Colonic mucosa (tissue), 4 donors: ENCODE measurements at places on chromosomes 1 and 21. TPM values are rescaled to one million over a fixed set of nuclear protein-coding genes. Genes with fewer than 3 reads are reported as not detected.

DNA sequence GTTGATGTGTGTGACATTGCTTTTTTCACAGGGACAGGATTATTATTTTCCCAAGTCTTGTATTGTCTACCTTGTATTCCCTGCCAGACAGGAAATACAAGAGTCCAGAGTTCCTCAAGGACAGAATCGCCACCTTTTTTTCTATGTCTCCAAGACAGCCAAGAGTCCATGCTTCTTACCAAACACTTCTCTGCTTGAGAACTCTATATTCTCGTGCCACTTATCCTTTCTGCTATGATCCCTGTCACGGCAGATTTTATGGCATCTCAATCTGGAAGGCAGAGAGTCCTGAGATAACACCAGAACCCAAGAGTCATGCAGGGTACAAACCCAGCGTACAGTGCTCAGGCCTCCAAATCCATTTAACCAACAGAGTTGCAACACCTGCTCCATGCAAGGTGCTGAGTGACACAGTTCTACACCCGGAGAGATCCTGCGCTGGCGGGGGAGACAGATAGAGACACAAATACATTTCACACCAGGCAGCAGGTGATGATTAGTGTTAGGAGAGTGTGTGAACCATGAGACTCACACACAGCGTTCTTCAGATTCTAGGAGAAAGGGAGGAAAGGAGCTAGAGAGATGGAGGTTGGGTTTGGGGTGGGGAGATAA is 107.6 kb downstream of the NAV1 start:
- DNase-seq, result no peak

- no peak for DNase-seq
Measured at GRCh38 chr1:1082776-1083415, 8.8 kb upstream of the RNF223 start.

DNA sequence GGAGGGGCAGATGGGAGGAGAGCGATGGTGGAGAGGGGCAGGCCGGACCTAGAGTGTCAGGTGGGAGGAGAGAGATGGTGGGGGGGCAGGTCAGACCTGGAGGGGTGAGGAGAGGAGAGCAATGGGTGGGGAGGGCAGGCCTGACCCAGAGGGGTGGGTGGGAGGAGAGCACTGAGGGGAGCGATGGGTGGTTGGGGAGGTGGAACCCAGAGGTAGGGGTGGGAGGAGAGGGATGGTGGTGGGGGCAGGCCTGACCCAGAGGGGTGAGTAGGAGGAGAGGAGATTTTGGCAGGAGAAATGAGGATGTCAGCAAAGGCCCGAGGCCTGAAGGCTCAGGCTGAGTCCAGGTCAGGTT is 157.3 kb upstream of the VAMP3 start:
- no peak for DNase-seq

DNA sequence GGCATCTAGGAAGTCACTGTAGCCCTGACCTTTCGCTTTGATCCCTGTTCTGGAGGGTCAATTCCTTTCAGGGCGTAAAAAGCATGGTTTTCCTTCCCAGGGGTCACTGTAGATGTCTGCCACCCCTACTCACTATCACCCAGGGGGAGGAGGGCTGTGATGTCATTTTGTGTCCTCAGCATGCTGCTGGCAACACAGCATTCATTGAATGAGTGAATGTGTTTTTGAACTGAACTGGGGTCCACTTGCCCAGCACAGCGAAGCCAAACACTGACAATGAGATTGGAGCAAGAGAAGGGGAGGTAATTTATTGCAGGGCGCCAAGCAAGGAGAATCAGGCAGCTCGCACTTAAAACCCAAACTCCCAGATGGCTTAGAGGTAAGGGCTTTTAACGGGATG is 78.2 kb upstream of the PGBD5 start:
- no peak for DNase-seq

DNA sequence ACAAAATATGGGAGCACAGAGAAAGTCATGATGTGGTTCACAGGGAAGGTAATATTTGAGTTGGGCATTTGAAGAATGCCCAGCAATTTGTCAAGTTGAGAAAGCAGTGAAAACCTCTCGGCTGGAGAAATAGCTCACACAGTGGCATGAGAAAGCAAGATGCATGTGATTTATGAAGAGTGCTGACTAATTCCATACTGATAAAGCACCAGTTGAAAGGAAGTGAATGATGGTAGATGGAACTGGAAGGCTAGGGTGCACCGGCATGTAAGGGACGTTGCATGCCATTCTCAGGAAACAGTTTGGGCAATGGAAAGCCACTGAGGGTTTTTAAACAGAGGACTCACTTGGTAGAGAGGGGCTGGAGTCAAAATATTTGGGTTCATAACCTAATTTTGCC is 53.5 kb upstream of the MTF2 start:
- no peak for DNase-seq

The LRIF1 gene
- 8.9 TPM for total RNA-seq

The TCEA3 gene
- total RNA-seq, result 133 TPM

The TNFSF18 gene
- total RNA-seq, result not detected

The INSRR gene
- not detected for total RNA-seq
